BJ (cell line): ENCODE measurements at places on chromosomes 6 and 20.

DNA sequence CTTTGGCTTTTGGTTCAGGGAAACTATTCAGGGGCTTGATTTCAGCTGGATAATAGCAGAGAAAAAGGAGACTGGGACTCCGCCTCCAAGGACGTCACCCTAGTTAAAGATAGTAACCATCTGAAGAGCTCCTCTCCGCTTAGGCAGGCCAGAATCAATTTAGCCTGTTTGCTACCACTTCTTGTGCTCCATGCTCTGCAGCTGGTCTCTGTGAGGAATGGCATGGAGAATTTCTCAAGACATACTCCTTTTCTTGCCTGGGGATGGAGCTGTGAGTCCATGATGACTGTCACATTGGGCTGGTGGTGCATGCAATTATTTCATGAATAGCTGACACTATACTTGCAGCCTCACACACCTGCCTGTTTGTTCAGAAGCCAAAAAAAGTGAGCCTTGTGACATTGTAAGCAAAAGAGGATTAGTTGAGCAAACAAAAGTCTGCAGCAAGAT is 61.4 kb downstream of the TXLNB start:
- DNase-seq = no peak

DNA sequence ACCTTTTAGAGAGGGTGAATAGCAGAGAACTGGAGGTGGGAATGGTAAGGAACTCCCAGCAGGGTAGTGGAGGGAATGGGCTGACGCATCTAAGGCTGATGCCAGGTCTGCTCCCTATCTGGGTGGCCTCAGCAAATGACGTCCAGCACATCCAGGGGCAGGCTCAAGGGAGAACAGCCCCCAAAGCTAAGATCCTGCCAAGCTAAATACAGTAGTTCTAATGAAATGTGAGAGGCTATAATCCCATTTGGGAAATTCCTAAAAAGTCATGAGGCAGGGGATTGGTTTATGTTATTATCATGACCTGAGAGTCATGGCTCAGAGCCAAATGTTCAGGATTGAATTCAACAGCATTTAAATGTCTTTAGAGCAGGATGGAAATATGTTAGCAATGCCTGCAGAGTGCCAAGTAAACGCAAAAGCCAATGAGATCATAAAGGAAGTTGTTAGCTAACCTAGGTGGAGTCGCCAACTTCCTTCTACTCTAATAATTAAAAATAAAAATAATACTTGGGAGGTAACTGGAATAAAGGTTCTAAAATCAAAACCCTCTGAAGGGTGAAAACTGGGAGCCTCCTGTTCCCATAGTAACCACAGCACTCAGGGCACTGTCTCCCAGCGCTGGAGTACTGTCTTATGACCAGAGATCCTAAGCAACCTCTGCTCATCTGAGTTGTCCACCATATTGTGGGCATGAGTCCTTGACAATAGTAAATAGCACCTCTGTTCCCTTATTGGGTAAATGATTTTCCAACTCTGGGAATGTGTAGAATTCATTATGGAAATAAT is 34.8 kb downstream of the IYD start:
- DNase-seq = peak; percentile 43

- no peak for DNase-seq
Observed at GRCh38 chr6:1624851-1625781, 15.4 kb downstream of the FOXC1 start.

DNA sequence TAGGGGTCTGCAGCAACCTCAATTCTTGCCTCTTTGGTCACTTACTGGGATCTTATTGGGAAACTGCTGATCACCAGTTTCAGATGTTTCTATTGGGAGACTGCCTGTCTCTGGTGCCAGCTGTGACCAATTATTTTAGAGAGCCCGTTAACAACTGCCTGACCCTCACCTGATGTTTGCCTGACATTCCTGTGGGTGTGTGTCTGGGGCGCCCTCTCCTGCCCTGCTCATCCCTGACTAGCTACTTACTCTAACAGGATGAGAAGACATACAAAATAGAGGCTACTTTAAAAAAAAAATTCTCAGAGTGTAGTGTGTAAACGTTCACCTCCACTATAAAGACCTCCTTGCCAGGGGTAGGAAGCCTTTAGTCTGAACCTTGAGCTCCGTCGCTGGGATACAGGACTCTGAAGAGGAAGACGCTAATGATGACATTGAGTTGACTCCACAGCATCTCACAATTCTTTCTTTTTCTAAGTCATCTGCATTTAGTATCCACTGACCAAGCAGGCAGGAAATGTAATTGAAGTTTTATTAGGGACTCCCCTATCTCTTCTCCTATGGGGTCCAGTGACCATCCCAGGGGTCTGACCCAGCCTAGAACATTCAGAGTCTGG is 54.6 kb upstream of the DDR1 start:
- DNase-seq = no peak

- DNase-seq = no peak
Observed at GRCh38 chr6:159760602-159761057, 1.2 kb upstream of the ACAT2 start.

DNA sequence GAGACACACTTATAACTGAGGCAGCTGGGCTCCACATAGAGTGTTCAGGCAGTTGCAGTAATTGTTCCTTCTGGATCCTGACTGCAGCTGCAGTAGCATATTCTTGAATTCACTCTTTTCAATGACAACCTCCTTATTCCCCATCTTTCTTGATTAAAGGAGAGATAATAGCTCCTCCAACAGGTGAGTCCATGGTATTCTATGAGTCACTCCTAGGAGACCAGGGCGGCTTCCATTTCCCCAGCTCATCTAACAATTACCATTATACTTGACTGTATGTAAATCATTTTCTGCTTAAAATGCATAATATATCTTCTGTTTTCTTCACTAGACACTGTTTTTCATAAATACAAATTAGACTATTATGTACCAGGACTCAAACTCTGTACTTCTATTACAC is 62.4 kb downstream of the TENT5A start:
- DNase-seq = no peak

GRCh38 chr6:67009818-67010217 is 1302.8 kb upstream of the EYS start:
- no peak for DNase-seq

DNA sequence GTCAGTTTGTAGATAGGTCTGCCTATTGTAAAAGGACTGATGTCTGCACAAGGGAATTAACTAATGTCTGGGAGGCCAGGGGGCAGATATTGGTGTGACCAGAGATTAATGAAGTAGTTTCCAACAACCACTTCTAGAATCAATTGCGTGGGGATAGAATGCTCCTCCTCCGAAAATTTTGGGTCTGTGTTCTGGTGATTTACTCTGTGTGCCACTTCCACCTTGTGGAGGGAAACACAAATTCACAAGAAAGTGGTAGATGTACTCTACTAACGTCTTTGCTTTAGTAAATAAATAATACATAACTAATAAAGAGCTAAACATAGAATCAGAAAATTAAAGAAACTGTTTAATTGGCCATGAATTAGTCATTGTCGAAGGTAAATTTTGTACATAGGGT is 25.5 kb downstream of the TMEM14A start:
- DNase-seq = no peak

GRCh38 chr20:33076662-33077372 is 2.6 kb upstream of the BPIFB4 start:
- no peak for DNase-seq

GRCh38 chr6:24490948-24491347 is 1.6 kb upstream of the GPLD1 start:
- no peak for DNase-seq

DNA sequence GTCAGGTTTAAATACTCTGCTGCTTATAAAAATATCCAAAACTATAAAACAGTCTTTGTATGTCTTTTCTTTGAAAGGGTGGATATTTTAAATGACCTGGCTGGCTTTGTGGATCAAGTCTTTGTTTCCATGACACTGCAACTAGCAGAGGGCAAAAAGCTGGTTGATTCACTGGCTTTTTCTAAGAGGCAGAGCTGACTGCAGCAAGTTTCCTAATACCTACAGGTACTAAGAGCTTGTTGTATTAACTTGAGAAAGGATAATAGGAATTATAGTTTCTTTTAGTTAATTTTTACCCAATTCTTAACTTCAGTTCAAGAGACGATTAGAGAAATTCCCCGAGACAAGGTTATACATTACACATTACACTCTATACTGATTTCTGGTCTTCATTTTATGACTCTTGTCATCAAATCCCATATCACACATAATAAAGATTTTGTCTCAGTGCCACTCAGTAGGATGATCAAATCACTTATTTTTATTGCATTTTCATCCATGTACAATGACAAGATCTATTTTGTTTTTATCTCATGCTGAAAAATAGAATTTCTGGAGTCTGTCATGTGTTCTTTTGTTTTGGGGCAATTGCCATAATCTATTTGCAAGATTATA is 120.1 kb upstream of the RIMS1 start:
- no peak for DNase-seq

DNA sequence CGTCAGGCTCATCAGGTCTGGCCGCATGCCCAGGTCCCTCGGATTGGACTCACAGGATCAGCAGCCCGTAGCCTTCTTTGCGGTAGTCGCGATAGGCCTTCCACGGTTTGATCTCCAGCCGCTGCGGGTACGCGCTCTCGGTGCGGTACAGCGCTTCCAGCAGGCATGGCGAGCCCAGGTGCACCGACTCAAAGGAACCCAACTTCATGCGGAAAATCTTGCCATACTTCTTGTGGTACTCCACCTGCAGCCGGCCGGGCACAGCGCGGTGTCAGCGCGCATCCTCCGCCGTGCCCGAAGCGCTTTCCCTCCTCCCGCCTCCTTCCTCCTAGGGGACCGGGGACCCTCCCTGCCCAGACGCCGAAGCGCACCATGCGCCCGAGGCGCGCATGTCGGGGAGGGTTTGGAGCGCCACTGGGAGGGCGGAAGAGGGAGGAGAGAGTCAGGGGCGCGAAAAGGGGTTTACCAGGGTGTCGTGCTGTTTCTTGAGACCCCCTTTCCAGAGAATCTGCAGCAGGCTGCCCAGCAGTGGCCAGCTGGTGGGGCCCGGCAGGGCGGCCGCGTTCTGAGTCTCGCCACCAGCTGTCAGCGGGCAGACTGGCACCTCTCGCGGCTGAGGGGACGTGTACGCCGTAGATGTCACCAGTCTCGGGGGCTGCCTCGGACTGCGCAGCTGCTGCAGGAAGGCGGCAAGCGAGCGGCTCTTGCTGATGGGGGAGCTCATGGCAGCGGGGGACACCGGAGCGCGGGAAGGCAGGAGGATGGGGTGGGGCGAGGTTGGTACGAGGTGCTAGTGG is 732 bp downstream of the CYP24A1 start:
- DNase-seq = no peak

DNA sequence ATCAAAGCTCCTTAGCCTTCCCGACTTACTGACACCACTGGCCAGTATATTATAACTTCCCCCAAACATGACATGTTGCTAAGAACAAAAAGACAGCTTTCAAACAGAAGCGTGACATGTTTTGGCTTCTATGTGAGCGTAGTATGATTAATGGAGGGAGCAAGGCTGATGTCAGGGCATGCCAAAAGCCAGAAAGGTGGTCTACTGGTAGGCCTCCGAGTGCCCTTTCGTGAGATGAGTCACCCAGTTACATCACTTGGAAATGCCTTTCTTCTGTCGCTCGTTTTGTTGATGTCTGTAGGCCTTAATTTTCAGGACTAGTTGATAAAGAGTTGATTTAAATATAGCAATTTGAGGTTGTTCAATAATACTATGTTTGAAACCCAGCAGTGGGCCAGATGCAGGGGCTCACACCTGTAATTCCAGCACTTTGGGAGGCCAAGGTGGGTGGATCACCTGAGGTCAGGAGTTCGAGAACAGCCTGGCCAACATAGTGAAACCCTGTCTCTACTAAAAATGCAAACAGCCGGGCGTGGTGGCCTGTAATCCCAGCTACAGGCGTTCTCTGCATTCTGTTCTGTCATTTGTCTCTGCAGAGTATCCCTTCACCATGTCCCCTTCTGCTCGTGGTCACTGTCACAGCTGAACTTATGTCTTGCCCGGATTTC is 53.3 kb downstream of the CNKSR3 start:
- DNase-seq = no peak

- peak; percentile 80 for DNase-seq
Observed at GRCh38 chr6:41767112-41767833, 12.4 kb downstream of the FRS3 start.

GRCh38 chr6:54654381-54654780 is 192.2 kb upstream of the FAM83B start:
- no peak for DNase-seq

- no peak for DNase-seq
Observed at GRCh38 chr20:33281550-33282146, 1.4 kb upstream of the BPIFB1 start.

GRCh38 chr20:40980106-40980827 is 48.4 kb upstream of the TOP1 start:
- no peak for DNase-seq

- no peak for DNase-seq
Observed at GRCh38 chr20:59560588-59561227, 43.6 kb upstream of the PHACTR3 start.
